ENCODE measurements at places on chromosomes 16 and 17.

GRCh38 chr16:85332175-85332574 lies 219.9 kb upstream of the CIBAR2 start:
- no peak for DNase-seq

DNA sequence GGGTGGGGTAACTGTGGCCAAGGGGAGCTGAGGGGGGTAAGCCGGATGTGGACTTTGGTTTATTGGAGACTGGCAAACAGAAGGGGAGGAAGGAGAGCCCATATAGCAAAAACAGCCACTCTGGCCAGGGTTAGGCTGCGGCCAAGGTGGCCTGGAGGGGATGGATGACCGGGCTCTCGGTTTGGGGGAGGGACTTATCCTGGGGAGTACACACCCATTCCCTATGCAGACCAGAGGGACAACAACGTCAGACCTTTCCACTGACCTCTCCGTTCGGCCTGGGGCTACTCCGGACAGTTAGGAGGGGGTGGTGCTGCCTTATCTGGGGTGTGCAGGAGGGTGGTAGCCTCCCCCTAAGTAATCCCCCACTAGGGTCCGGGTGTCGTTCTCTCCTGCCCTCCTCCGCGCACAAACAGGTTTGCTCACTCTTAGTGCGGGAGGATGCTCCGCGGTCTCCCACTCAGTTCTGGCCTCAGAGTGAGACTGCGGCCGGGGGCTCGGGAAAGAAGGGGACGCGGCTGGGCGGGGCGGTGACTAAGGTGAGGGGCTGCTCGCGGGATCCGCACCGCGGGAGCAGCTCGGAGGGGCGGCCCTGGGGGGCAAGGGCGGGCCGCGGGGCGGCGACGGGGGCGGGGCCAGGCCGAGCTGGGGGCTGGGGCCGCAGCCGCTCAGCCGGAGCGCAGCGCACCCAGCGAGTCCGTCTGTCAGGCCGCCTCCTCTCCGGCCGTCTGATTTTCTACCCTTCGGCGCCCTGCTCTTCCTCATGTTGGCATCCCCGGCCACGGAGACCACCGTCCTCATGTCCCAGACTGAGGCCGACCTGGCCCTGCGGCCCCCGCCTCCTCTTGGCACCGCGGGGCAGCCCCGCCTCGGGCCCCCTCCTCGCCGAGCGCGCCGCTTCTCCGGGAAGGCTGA lies at the start of gene WNK4:
WNK4 (plus strand) TSS at position 675 of the 915 bp plus-strand sequence; CDS start at position 764, 89 bp downstream.
- DNase-seq = no peak

- no peak for DNase-seq
Measured at GRCh38 chr17:70031341-70031740, 43.7 kb upstream of the KCNJ16 start.

- no peak for DNase-seq
Measured at GRCh38 chr17:66633317-66633965, 201.5 kb upstream of the CACNG5 start.
